ENCODE measurements at places on chromosomes 16 and 17.

GRCh38 chr17:76691379-76692191, 19.2 kb downstream of the MXRA7 start:
- DNase-seq = peak; percentile 38
- no peaks in the 10 kb centered on the region for H3K36me3 ChIP-seq
- no peak overlapping the region for H3K4me3 ChIP-seq
- H3K27me3 ChIP-seq = no peaks in the 10 kb centered on the region

GRCh38 chr17:69724238-69724637, 309.7 kb downstream of the MAP2K6 start:
- no peaks in the 10 kb centered on the region for H3K36me3 ChIP-seq
- no peak overlapping the region for H3K27ac ChIP-seq
- no peaks in the 10 kb centered on the region for H3K4me1 ChIP-seq
- peaks cover 34% of the 10 kb centered on the region for H3K27me3 ChIP-seq
- DNase-seq = no peak
- H3K4me3 ChIP-seq = no peak overlapping the region

GRCh38 chr17:231191-231965, 49.9 kb upstream of the DOC2B start:
- H3K4me3 ChIP-seq = no peak overlapping the region
- no peak for DNase-seq
- no peaks in the 10 kb centered on the region for H3K4me1 ChIP-seq
- no peaks in the 10 kb centered on the region for H3K27me3 ChIP-seq
- H3K36me3 ChIP-seq = no peaks in the 10 kb centered on the region

DNA sequence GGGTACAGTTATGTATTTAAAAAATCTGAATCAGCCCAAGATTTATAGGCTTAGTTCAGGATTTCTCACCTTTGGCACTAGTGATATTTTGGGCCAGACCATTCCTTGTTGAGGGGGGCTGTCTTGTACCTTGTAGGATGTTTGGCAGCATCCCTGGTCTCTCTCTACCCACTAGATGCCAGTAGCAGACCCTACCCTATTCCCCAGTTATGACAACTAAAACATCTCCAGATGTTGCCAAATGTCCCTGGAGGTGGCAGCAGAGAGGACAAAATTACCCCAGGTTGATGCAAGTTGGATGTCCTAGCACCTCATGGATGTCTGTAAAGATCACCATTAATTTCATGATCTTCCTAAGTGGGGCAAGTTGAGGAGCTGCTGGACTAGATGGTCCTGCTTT, 45.8 kb downstream of the SYT17 start:
- H3K27me3 ChIP-seq = no peaks in the 10 kb centered on the region
- no peaks in the 10 kb centered on the region for H3K4me1 ChIP-seq
- H3K36me3 ChIP-seq = peaks cover 43% of the 10 kb centered on the region
- DNase-seq = peak; percentile 70
- H3K27ac ChIP-seq = no peak overlapping the region
- no peak overlapping the region for H3K4me3 ChIP-seq

GRCh38 chr17:65523853-65524664, 37.4 kb downstream of the AXIN2 start:
- H3K4me3 ChIP-seq = no peak overlapping the region
- peaks cover 9% of the 10 kb centered on the region for H3K4me1 ChIP-seq
- H3K36me3 ChIP-seq = peaks cover 16% of the 10 kb centered on the region
- H3K27ac ChIP-seq = no peak overlapping the region
- no peaks in the 10 kb centered on the region for H3K27me3 ChIP-seq

- no peaks in the 10 kb centered on the region for H3K27me3 ChIP-seq
- no peaks in the 10 kb centered on the region for H3K36me3 ChIP-seq
- H3K4me3 ChIP-seq = no peak overlapping the region
- H3K27ac ChIP-seq = no peak overlapping the region
Measured at GRCh38 chr17:71188811-71189492, 931.9 kb upstream of the SOX9 start.

DNA sequence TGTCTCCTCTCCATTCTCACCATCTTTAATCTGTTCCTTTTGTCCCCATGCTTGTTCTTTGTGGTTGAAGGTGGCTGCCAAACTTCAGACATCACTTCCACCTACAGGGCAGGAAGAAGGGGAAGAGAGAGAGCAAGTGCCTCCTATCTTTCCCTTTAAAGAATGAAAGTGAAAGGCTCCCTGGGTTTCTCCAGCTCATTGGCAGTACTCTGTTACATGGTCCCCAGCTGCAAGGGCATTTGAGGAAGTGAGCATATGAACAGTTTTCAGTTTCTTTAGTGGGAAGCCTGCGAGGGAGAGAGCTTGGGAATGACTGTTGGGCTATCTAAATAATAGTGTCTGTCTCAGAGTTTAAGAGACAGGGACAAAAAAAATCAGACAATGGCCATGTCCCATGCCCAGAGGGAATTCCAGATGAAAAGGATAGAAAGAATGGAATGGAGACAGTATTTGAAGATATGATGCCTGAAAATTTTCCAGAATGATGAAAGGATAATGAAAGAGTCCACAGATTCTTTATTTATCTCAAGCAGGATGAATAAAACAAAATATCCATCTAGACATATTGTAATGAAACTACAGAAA, 159.9 kb downstream of the LGALS9B start:
- peaks cover 32% of the 10 kb centered on the region for H3K36me3 ChIP-seq
- no peaks in the 10 kb centered on the region for H3K27me3 ChIP-seq
- H3K27ac ChIP-seq = no peak overlapping the region
- H3K4me3 ChIP-seq = peak overlapping the region; percentile 54

- H3K27me3 ChIP-seq = no peaks in the 10 kb centered on the region
- H3K4me3 ChIP-seq = no peak overlapping the region
- H3K36me3 ChIP-seq = peaks cover 8% of the 10 kb centered on the region
- no peak for DNase-seq
- H3K27ac ChIP-seq = no peak overlapping the region
Measured at GRCh38 chr16:19613834-19614233, 58.3 kb downstream of the VPS35L start.

GRCh38 chr17:76539631-76540271, at the start of gene PRCD:
Gene PRCD, plus strand, starts transcription at chr17:76540044. Its CDS starts 98 bp downstream, at chr17:76540142.
- H3K27me3 ChIP-seq = peaks cover 42% of the 10 kb centered on the region
- no peak within 1 kb of the TSS for H3K27ac ChIP-seq
- H3K36me3 ChIP-seq = no peaks in the 10 kb centered on the region
- peak; percentile 75 for DNase-seq

- H3K36me3 ChIP-seq = no peaks in the 10 kb centered on the region
- DNase-seq = no peak
- no peaks in the 10 kb centered on the region for H3K4me1 ChIP-seq
Measured at GRCh38 chr17:69339937-69340336, 13.0 kb upstream of the ABCA5 start.

DNA sequence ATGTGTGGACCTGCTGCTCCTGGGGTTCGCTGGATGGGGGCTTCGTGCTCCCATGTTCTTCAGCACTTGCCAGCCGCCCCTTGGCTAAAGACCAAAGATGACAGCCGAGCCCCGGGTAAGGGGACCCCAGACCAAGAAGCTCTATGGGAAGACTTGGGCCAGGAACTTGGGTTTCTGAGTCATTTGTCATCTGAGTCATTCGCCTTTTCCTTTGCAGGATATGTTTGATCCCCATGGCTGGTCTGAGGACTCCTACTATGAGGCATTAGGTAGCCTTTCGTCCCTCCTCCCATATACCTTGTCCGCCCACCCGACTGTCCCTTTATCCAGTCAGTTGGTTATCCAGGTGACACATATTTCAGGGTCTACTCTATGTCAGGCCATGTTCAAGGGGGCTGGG, 17.7 kb upstream of the ITGB4 start:
- H3K36me3 ChIP-seq = peaks cover 80% of the 10 kb centered on the region
- H3K4me1 ChIP-seq = no peaks in the 10 kb centered on the region
- no peaks in the 10 kb centered on the region for H3K27me3 ChIP-seq
- no peak for DNase-seq

GRCh38 chr17:77208217-77208808, 67.5 kb downstream of the SEC14L1 start:
- H3K27ac ChIP-seq = no peak overlapping the region
- DNase-seq = peak; percentile 68
- H3K36me3 ChIP-seq = peaks cover 70% of the 10 kb centered on the region
- no peaks in the 10 kb centered on the region for H3K4me1 ChIP-seq
- no peaks in the 10 kb centered on the region for H3K27me3 ChIP-seq

DNA sequence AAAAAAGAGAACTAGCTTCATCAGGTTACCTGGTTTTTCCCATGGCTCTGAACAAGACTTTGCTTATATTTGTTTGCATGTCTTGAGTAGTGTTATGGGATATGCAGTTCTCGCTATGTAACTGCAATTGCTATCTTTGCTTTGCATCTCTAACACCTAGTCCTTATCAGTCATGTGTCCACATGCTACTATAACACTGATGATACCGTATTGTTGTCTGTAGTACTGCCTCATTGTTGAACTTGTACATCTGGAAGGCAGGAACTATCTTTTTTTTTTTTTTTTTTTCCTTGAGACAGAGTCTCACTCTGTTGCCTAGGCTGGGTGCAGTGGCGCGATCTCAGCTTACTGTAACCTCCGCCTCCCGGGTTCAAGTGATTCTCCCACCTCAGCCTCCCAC, 2.5 kb downstream of the PSME3 start:
- H3K4me3 ChIP-seq = no peak overlapping the region
- H3K36me3 ChIP-seq = peaks cover 52% of the 10 kb centered on the region
- H3K27ac ChIP-seq = no peak overlapping the region
- H3K4me1 ChIP-seq = no peaks in the 10 kb centered on the region
- DNase-seq = no peak

- H3K27ac ChIP-seq = no peak overlapping the region
- H3K36me3 ChIP-seq = no peaks in the 10 kb centered on the region
- H3K4me3 ChIP-seq = no peak overlapping the region
- no peaks in the 10 kb centered on the region for H3K27me3 ChIP-seq
Measured at GRCh38 chr17:61302953-61303816, 96.5 kb upstream of the TBX2 start.

DNA sequence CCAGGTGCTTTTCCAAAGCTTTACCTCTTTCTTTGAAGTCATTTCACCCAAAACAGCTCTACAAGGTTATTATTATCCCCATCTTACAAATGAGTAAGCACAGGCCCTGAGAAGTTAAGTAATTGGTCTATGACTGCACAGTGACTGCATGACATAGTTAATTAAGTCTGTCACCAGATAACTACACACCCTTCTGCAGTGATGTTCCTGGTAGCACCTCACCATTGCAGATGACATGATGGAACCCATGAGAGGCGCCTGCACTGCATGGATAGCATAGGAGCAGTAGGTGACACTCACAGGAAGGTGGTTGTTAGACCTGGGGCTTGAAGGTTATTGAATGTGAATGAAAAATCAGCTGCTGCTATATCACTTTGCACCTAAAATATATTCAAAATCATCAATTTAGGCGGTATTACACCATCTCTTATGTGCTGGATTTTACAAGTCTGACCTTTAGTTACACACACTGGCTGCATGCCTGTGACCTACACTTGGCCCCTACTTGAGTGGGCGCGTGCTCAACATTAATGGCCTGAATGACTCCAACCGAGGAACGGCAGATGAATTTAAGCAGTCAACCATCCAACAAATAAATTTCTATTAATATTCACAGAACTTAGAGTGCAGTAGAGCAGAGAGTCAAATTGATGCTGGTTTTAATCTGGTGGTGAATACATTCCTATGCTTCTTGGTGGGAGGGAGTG, 239.6 kb downstream of the CDH11 start:
- no peak overlapping the region for H3K27ac ChIP-seq
- DNase-seq = no peak
- no peak overlapping the region for H3K4me3 ChIP-seq
- H3K4me1 ChIP-seq = no peaks in the 10 kb centered on the region

DNA sequence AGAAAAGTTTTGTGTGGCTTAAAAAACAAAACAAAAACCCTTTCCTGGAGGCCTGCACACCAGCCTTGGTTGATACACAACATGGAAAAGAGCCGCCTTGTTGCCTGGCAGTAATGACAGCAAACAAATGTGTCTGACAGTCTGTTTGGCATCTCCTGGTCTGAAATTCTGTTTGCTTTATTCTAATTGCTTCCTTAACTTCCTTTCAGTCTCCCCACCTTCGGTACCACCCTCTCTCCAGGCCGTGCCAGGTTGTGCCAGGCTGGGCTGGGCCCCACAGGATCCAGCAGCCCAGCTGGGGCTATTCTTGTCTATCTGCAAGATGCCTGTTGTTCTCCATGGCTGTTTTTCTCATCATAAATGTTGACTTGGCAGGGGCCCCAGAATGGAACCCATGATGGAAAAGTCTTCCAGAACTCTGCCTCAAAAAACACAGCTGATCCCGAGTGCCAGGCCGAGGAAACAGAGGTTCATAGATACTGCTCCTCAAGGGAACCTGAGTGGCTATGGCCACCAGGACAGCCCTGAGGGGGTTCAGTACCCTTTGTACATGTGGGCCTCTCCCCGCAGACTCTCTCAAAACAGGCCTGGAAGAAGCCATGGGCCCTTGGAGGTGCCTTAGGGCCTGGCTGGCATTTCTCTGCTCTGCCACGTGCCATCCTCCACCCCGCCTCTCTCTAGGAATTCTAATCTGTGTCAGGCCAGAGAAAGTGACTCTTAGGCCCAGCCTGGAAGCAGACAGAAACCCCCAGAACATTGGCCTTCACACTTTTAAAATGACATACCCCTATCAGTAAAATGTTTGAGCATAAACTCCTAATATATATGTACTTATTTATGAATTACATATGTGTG, 50.5 kb downstream of the YPEL2 start:
- peaks cover 63% of the 10 kb centered on the region for H3K36me3 ChIP-seq
- H3K27ac ChIP-seq = no peak overlapping the region
- H3K4me3 ChIP-seq = no peak overlapping the region
- no peaks in the 10 kb centered on the region for H3K27me3 ChIP-seq
- no peak for DNase-seq

GRCh38 chr17:40284085-40284713, 3.5 kb upstream of the CDC6 start:
- H3K4me1 ChIP-seq = no peaks in the 10 kb centered on the region
- DNase-seq = no peak
- no peaks in the 10 kb centered on the region for H3K27me3 ChIP-seq
- H3K4me3 ChIP-seq = no peak overlapping the region

- H3K27me3 ChIP-seq = no peaks in the 10 kb centered on the region
- no peaks in the 10 kb centered on the region for H3K4me1 ChIP-seq
- no peak for DNase-seq
Measured at GRCh38 chr17:50186661-50187393, 14.6 kb downstream of the COL1A1 start.

DNA sequence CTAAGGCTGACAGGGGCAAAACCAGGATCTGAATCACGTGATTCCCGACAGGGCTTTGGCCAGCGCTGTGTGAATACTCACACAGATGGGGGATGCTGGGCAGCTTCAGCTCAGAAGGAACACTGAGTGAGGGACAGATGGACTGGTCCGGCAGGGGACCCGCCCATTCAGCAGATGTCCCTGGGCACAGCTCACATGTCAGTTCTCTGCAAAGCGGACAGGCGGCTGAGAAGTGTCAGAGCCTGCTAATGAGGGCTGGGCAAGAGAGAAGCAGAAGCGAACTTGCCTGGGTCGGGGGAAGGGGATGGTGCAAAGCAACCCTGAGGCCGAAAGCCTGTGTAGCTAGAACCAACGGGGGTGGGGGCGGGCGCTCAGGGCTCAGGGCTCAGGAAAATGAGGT, 11.9 kb upstream of the GLIS2 start:
- H3K36me3 ChIP-seq = peaks cover 3% of the 10 kb centered on the region
- DNase-seq = peak; percentile 60
- peak overlapping the region; percentile 75 for H3K27ac ChIP-seq
- H3K4me1 ChIP-seq = peaks cover 4% of the 10 kb centered on the region

Measured in endodermal cell (in vitro differentiated cells).